ENCODE measurements at places on chromosomes 16 and 17.
A peak's percentile ranks its signal among the peaks of the same experiment; 100 is the strongest.

- DNase-seq = no peak
Measured at GRCh38 chr16:22210854-22211253, 4.8 kb downstream of the EEF2K start.

DNA sequence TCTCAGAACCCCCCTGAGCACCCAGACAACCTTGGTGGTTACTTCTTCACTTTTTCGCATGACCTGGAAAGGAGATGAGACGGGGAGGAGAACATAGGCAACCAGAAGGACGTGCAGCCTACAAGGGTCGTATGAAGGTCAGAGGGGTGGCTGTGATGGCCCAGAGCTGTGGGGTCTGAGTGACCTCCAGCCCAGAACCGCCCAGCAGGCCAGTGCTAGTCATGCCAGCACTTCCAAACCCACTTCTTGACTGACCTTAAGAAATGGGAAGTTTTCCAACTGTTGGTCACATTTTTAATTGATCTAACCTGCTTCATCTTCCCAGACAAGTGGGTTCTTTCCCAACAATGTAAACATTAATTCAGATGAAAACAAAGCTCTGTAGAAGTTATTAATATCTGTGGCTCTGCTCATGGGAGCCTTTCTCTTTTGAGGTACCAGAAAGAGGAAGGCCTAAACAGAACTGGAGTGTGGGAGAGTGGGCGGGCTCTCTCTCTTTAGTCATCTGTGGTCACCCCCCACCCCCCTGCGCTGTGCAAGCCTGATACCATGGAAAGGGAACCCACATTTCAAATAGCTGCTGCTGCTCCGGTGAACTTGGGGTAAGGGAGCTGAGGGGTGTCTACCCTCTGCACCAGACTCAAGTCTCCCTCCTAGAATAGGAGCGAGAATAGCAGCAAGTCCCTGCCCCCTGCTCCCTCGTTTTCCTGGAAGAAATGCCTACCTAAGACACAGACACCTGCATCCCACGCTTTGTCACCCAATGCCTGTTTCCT lies 101.6 kb downstream of the RAB11FIP4 start:
- no peak for DNase-seq

GRCh38 chr16:50400312-50400966 lies 31.7 kb upstream of the BRD7 start:
- no peak for DNase-seq

DNA sequence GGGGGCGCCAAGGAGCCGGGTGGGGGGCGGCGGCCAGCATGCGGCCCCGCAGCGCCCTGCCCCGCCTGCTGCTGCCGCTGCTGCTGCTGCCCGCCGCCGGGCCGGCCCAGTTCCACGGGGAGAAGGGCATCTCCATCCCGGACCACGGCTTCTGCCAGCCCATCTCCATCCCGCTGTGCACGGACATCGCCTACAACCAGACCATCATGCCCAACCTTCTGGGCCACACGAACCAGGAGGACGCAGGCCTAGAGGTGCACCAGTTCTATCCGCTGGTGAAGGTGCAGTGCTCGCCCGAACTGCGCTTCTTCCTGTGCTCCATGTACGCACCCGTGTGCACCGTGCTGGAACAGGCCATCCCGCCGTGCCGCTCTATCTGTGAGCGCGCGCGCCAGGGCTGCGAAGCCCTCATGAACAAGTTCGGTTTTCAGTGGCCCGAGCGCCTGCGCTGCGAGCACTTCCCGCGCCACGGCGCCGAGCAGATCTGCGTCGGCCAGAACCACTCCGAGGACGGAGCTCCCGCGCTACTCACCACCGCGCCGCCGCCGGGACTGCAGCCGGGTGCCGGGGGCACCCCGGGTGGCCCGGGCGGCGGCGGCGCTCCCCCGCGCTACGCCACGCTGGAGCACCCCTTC lies 484 bp downstream of the FZD2 start:
- no peak for DNase-seq

DNA sequence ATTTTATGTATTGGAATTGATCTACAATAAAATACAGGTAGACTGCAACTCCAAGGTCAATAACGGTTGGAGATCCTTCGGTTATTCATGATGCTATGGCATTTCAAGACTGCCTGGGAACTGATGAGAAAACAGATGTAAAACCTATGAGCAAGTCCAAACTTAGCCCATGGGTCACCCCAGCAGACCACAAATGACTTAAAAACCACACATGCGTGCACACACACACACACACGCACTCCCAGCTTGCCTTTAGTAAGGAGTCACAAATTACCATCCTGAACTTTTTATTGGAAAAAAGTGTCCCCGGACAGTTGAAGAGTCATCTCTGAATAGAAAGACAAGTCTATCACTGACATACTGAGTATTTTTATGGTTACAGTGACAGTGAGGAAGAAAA lies 26.7 kb downstream of the TRIM25 start:
- no peak for DNase-seq

- DNase-seq = no peak
Measured at GRCh38 chr17:76376318-76377133, 7.9 kb upstream of the SPHK1 start.

DNA sequence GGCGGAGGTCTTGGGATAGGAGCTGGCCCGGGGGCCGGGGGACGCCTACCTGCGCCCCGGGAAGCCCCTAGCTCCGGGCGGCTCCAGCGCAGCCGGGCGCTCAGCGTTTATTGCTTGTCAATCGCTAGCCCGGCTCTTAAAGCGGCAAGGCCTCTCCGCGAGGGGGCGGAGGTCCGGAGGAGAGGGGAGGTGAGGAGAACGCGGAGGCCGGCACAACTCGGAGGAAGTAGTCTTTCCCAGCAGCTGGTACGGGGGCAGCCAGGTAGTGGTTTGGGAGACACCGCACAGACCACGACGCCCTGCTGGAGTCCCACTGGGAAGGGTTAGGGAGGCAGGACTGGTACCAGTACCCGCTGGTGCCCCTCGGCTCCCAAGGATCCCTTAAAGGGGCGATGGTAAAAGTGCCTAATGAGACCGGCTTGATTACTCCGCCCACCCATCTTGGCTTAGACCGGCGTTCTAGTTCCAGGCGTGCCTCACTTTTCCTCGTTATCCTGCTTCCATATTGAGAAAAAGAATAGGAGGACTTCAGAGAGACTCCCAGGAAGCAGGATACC lies at the start of gene MPP2:
MPP2 (minus strand) TSS at position 112 of the 557 bp plus-strand sequence. CDS start 3,076 bp downstream, outside the sequence.
- peak; percentile 84 for DNase-seq

DNA sequence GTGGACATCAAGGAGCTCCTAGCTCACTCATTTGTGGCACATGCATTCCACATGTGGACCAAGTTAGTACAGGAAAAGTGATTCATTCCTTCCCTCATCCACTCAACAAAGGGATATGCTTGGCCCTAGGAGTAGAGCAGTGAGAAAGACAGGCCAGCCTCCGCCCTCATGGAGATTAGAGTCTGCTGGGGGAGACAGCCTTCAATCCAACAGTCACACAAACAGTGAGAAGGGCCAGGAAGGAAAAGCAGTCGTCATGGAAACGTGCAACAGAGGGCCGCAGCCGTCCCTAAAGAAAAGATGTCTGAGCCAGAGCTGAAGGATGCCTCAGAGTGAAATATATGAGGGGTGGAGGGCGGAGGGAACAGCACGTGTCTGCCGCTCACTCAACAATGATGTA lies 109.9 kb downstream of the VPS53 start:
- DNase-seq = peak; percentile 6

DNA sequence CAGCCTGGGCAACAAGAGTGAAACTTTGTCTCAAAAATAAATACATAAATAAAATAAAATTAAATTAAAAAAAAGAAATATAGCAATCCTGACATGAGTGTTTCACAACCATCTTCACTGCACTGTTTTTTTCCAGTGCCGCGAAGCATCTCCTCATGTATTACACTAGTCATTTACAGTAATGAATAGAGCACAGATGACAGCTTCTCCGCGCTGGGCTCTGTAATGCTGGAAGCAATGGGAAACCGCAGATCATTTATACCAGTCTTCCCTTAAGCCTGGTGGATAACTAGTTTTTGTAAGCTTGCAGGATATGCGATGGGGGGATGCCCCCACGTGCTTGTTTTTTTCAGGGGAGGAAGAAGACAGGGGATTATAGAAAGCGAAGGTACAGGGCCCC lies 86.9 kb downstream of the MYH13 start:
- DNase-seq = no peak

GRCh38 chr17:80991645-80992076 lies at the start of gene CHMP6:
TSS of gene CHMP6 (plus strand) at chr17:80991841. CDS start at chr17:80991919, 78 bp downstream.
- DNase-seq = peak; percentile 57

DNA sequence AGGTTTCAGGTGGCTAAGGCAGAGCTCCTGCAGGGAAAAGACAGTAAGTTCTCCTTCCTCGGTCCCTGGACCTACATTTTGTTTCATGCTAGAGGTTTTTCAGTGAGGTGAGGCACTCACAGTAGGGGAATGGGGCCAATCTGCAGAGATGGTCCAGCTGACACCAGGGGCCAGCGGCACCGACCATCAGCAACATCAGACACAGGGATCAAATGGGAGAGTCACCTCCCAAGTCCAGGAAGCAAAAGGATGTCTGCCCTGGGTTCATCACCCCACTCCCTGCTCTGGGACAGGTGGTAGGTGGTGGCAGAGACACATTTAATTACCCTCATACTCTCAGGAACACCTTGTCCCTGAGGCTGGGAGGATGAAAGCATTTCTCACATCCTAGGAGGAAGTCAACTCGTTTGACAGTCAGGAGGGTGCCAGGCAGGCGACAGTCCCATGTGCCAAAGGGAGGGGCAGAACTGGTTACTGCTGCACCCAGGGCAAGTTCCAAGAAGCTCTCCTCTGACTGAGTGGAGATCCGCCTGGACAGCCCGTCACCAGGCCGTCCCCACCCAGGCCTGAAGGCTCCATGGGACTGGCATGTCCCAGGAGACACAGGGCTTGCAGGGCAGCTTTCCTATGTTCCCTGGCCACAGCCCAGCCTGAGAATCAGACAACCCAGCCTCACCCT lies 19.2 kb downstream of the ATP6V0D1 start:
- DNase-seq = no peak

- no peak for DNase-seq
Measured at GRCh38 chr17:18138065-18138749, 29.7 kb downstream of the MYO15A start.

DNA sequence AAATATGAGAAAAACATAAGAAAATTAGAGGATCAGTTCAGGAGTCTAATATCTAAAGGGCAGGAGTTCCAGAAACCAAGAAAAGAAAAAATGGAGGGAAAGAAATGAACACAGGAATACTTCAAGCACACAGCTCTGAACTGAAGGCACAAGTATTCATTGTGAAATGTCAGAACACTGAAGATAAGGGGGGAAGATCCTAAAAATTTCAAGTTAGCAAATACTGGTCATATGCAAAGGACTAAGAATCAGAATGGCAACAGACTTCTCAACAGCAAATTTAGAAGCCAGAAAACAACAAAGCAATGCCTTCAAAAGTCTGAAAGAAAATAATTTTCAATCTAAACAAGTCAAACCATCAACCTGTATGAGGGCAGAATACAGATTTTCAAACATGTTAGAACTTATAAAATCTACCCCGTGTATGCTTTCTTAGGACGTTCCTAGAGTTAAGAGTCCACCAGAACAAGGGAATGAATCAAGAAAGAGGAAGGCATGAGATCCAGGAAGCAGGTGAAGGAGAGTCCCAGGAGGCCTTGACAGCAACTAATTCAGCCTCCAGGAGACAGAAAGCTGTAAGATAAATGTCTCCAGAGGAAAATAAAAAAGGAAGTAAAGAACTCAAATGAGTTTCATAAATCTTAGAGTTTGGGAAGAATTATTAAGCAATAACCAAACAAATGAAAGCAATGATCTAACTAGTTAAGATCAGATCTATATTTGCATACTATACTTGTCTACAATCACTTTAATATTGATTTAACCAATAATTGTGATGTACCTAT lies 2.8 kb downstream of the BRD7 start:
- DNase-seq = no peak

Data from neuronal stem cell (in vitro differentiated cells).